Chondrocyte (in vitro differentiated cells): ENCODE measurements at places on chromosomes 6 and 20. TPM values are rescaled to one million over a fixed set of nuclear protein-coding genes. Genes with fewer than 3 reads are reported as not detected.

DNA sequence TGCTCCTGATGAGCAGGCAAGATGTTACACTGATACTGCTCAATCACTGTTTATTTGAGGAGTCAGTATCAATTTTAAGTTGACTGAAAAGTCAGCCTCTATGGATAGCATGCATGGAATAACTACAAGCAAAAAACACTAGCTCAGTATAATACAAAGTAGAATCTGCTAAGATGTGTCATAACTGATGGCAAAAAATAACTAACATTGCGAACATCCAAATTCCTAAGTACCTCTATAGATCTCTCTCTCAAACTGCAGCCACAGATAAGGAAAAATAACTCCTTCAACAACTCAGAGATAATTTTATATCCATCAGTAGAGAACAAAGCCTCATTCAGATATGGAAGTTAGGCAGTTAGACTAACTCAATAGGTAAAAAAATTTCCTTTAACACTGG lies 16.3 kb downstream of the HDAC2 start:
- H3K27ac ChIP-seq, result peak overlapping the region; percentile 28
- peaks cover 35% of the 10 kb centered on the region for H3K4me1 ChIP-seq
- no peak overlapping the region for H3K4me3 ChIP-seq
- H3K27me3 ChIP-seq, result no peaks in the 10 kb centered on the region
- no peak for DNase-seq

RHAG gene
- total RNA-seq, result not detected in 3 replicates

DNA sequence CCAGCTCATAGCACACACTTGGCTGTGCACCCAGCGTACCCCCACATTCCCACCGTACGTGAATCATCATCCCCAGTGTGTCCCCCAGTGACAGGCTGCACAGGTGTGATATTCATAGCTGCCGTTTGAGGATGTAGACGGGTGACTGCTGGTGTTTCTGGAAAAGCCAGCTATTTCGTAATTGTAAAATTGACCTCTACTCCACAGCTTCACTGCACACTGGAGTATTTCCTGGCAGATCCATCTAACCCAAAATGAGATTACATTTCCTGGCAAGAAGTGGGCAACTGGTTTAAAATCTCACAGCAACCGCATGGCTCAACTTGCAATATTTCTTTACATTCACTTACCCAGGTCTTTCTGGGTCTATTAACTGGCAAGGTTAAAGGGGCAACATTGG lies 30.3 kb downstream of the CD83 start:
- no peaks in the 10 kb centered on the region for H3K4me1 ChIP-seq
- DNase-seq, result no peak
- H3K27ac ChIP-seq, result no peak overlapping the region
- H3K36me3 ChIP-seq, result no peaks in the 10 kb centered on the region

- peaks cover 23% of the 10 kb centered on the region for H3K27me3 ChIP-seq
- H3K4me3 ChIP-seq, result no peak overlapping the region
- H3K27ac ChIP-seq, result no peak overlapping the region
- H3K4me1 ChIP-seq, result peaks cover 5% of the 10 kb centered on the region
- no peak for DNase-seq
These were observed 74.8 kb upstream of the TOP1 start for GRCh38 chr20:40953856-40954255.

DNA sequence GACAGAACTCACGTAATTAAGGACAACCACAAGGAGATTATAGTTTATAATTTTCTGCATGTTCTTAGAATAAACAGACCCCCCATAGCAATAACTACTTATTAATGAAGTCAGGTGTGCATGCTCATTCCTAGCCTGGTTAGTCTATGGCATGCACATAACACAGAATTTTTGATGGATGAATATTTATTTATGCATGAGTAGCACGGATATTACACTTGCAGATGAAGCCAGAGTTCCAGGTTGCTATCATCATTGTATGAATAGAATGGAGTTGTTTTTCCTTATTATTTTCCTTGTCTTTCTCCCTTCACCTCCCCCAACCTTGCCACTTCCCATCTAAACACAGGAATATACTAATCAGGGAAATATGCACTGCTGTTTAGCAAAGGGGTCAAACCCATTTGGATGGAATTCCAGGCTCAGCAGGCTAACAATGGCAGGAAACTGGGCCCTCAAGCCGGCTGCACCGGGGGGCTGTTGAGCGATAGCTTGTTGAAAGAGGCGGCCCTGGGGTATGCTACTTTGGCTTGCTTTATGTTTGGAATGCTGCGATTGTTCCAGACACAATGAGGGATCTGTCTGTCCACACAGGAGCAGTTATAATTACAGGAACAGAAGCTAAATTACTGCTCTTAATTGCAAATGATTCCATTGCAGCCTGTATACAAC lies 112.6 kb downstream of the TMEM170B start:
- peaks cover 65% of the 10 kb centered on the region for H3K4me1 ChIP-seq
- H3K27me3 ChIP-seq, result no peaks in the 10 kb centered on the region
- H3K36me3 ChIP-seq, result no peaks in the 10 kb centered on the region
- peak overlapping the region; percentile 39 for H3K27ac ChIP-seq

- no peak overlapping the region for H3K4me3 ChIP-seq
- DNase-seq, result no peak
- H3K27ac ChIP-seq, result no peak overlapping the region
- peaks cover 45% of the 10 kb centered on the region for H3K27me3 ChIP-seq
These were observed 131.2 kb upstream of the SPACA1 start for GRCh38 chr6:87916446-87916845.

ECI2 gene
- 29.0 to 33.7 TPM (median 29.2 TPM) in 3 replicates for total RNA-seq
